ENCODE measurements at places on chromosomes 11 and 22.
A peak's percentile ranks its signal among the peaks of the same experiment; 100 is the strongest.

GRCh38 chr11:25925359-25925758 is 406.6 kb upstream of the ANO3 start:
- no peak for DNase-seq

DNA sequence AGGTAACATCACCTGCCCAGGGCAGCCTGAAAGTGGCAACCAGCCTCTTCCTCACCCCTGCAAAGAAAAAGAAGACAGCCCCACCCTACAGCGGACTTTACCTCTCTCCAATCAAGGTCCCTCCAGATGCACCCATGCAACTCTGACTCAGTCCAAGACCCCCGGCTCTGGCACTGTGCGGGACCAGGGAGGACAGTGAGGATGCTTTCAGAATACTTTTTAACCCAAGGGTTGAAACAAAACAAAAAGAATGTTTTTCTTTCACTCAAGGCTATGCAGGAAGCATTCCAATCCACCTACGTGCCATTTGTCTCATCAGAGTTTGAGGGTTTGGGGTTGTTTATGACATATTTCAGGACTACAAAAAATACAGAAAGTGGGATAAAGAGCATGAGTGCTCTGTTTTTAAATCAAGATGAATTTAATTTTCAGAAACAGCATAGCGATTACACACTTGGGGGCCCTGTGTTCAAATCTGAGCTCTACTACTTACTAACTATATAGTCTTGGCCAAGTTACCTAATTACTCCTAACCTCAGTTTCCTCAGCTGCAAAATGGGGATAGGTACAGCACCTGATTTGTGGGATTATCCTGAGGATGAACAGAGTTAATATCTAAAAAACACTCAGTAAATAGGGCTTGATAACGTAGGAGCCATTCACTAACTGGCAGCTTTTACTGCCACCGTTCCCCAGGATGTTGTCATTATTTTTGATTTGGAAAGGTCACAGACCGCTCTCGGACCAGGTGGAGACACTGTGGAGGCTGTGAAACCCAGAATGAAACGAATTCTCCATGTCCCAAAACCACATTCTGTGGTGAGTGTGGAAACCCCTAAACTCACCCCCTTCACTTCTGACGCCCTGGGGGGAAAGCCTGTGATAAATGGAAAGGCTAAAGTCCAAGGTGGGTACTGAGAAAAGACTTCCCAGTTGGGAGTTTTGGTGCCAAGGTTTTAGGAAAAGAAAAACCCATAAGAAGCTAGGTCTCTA is 5.6 kb downstream of the PLAAT3 start:
- no peak for DNase-seq

DNA sequence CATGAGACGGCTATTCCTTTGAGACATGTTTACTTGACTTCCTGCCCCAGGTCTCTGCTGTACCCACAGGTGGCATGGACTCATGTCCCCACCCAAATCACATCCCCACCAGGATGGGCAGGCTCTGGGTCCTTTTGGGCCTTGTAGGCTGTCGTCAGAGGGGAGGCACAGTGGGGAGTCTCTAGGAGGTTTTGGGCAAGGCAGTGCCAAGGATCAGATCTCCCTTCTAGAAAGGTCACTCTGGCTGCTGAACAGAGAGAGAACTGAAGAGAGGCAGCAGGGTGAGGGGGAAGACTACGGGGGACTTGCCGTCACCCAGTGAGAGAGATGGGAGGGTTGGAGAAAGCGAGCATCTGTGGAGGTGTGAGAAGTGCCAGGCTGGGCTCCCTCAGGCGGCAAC is 4.6 kb upstream of the KCNQ1OT1 start:
- DNase-seq, result no peak

- DNase-seq, result no peak
These were observed 49.9 kb downstream of the TRAF6 start for GRCh38 chr11:36460220-36460619.

GRCh38 chr11:18527512-18527911 is 770 bp upstream of the TSG101 start:
- no peak for DNase-seq

- no peak for DNase-seq
These were observed 214.7 kb upstream of the NARS2 start for GRCh38 chr11:78789375-78789774.

DNA sequence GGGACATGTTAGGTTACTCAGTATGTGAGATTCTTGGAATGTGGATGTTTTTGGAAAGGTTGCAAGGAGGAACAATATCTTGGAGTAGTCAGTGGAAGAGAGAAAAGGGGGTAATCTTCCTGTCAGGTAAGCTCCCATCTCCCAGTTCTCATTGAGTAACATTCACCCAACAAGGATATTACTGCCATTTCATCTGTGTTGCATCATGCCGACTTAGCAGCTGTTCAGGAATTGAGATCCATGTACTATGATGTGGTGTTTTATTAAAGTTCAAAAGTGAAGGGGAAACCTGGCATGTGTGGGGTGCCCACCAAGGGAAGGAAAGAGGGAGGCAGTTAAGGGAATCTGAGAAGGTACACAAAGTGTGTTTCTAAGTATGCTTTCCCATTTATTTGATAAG is 58.4 kb upstream of the RASSF10 start:
- DNase-seq, result no peak

DNA sequence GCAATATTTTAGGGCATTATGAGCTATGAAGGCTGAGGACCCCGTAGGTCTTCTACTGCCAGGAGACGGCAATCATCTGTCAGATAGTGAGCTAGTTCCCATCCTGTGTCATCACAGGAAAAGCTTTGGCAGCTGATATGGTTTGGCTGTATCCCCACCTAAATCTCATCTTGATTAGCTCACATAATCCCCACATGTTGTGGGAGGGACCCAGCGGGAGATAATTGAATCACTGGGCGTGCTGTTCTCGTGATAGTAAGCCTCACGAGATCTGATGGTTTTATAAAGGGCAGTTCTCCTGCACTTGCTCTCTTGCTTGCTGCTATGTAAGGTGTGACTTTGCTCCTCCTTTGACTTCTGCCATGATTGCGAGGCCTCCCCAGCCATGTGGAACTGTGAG is 18.1 kb downstream of the CSRP3 start:
- DNase-seq, result no peak

GRCh38 chr11:32396991-32397390 is 38.3 kb downstream of the WT1 start:
- no peak for DNase-seq

DNA sequence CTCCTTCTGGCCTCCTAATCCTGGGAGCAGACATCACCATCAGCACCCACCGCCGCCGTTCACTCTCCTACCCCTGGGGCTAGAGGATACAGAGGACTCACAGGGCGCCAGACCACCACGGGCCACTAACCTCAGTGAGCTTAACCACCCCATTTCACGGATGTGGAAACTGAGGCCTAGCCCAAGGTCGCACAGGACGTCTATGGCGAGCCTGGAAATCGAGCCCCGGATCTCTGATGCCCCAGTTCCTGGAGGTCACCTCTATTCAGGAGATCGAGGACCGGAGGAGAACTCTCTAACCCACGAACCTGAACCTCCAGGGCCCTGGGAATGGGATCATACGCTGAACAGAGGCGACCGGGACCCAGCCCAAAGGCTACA is 349 bp downstream of the TIMM10 start:
- peak; percentile 6 for DNase-seq

DNA sequence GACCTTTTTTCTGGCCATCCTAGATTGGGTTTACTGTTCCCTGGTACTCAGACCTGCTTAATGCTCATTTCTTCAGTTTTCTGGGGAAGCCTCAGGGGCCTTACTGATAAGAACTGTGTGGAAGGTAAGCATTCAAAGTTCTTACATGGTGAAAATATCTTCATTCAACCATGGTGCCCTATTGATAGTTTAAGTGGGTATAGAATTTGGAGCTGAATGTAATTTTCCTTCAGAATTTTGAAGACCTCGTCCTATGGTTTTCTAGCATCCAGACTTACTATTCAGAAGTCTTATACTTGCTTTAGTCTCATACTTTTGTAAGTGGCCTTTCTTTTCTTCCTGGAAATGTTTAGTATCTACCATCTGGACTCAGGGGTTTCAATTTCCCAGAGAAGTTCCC is 75.7 kb downstream of the CDKN1C start:
- DNase-seq, result no peak

DNA sequence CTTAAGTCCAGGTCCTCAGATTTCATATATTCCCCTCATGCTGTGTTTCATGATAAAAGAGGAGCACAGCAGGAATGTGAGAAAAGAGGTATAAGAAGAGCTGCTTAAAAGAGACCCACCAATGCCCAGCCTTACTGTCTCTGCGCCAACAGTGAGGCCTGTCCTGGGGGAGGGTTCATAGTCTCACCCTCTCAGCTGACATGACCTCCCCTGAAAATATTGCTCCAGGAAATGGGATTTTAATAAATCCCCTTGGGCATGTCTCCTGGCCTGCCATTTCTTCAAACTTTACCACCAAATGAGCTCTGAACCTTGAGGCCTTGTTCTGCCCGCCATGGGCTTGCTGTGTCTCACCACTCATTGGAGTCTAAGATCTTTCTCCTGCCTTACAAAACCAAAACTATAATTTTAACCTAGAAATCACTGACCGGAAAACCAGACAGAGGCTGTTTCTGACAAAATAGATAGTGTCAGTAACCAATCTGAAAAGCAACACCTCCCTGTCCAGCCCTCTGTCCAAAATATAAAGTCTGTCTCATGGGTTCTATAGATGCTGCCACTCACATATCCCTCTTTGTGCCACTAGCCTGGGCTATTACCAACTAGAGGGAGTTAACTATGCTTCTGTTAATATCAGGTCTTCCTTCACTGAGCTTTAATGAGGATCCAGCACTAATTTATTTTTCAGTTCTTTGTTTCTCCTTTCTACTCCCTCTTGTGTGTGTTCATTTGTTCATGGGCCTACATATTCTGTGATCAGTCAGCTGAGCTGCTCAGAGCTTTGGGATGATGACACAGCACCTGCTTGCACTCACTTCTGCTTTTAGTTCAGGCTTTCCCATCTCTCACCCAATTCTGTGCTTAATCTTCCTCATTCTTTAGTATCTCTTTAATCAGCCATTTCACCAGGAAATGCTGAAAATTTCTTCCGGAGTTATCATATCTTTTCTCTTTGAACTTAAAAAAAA is at the start of gene OR2AG2:
TSS of gene OR2AG2 (minus strand) at position 51 of the 968 bp plus-strand sequence. CDS start 3,019 bp downstream, outside the sequence.
- no peak for DNase-seq

GRCh38 chr11:65777821-65778361 is 2.9 kb downstream of the AP5B1 start:
- DNase-seq, result no peak

- DNase-seq, result no peak
These were observed at the start of gene TBX1 for GRCh38 chr22:19760058-19760950. Gene TBX1 (plus strand): TSS chr22:19760778. CDS start chr22:19760844, 66 bp downstream.

DNA sequence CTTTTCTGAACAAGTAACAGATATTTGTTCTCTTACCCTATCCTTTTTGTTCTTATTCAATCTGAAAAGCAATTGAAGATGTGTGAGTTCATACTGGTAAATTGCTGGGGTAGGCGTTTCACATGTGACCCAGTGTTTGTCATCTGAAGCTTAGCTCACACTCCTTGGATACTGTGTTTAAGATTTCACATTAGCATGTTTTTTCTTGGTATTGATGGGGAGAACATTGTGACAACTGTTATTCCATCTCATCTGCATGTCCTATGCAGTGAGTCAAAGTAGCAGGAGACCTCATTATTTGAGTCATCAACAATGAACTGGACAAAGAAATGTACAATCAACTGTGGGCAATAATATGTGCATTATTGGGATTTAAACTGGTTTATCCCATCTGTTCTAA is 691.6 kb upstream of the ANO5 start:
- no peak for DNase-seq

GRCh38 chr11:57681168-57681567 is 13.3 kb downstream of the ZDHHC5 start:
- no peak for DNase-seq

DNA sequence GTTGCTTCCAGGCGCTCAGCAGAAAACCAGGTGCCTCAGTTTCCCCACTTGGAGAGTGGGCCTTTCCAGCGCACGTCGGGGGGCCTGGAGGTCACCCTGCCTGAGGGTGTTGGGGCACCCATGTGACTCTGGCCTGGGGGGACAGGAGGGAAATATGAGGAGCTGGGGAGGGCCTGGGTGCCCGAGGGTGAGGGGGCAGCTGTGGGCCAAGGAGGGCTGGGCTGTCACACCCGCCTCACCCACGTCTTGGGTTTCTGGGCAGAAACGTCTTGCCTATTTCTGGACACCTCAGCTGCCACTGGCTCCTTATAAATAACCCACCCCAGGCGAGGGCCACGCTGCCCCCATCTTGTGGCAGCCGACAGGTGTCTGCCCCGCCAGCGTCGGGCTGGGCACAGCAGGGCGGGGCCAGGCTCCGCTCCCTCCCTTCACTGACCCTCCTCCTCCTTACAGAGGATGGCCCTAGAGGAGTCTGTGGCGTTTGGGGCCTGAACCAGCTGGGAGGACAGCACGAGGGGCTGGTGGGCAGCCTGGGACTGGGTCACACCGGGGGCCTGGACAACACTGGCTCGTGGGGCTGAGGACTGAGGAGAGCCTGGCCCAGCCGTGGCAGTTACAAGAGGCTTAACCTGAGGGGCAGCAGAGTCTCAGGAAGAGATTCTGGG is 1.5 kb downstream of the TNNT3 start:
- no peak for DNase-seq

DNA sequence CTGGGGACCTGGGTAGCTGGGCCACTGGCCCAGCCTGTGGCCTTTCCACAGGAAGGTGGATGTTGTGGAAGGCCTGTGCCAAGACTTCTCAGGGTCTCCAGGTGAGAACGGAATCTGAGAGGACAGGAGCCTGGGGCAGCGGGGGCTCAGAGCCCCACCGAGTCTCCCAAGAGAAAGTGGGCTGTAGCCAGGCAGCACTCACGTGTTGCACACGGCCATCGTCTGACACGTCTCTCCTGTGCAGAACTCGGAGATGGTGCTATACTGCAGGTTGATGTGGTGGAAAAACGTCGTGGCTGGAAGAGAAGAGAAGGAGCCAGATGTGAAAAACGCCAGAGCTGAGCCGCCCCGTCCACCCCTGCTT is 6.4 kb downstream of the MOB2 start:
- no peak for DNase-seq

GRCh38 chr11:115886422-115886733 is 382.2 kb upstream of the CADM1 start:
- no peak for DNase-seq

GRCh38 chr11:65934014-65934413 is 11.3 kb upstream of the TSGA10IP start:
- DNase-seq, result no peak

DNA sequence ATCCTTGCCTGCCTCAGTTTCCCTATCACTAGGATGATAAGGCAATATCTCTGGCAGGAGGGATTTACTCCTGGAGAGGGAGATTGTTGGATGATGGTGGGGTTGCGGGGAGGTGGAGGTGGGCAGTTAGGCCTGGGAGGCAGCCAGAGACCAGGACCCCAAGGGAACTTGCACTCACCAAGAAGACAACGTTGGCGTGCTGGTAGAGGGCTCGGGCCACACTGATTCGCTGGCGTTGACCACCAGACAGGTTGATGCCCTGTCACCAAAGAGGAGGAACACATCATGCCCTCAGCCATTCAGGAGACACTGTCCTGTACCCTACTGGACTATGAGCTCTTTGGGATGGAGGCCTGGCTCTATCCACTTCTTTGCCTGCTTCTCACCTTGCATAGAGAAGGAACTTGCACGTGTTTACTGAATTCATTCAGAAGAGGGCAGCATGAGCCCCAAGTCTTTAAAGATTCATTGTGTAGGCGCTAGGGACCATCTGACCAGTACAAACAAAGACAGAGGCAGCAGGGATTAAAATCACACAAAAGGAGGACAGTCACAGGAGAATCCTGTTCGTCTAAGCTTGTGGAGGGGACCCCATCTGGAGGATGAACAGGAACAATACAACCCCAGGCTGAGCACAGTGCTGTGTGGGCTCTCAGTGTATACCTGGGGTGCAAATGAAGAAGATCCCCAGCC is 24.2 kb upstream of the KCNJ11 start:
- no peak for DNase-seq
